Tibial nerve (tissue), 4 donors: ENCODE measurements at places on chromosomes 5 and 9. TPM values are rescaled to one million over a fixed set of nuclear protein-coding genes. Genes with fewer than 3 reads are reported as not detected.

The WNT8A gene
- not detected for total RNA-seq

The FBN2 gene
- 5.9 TPM for total RNA-seq

DNA sequence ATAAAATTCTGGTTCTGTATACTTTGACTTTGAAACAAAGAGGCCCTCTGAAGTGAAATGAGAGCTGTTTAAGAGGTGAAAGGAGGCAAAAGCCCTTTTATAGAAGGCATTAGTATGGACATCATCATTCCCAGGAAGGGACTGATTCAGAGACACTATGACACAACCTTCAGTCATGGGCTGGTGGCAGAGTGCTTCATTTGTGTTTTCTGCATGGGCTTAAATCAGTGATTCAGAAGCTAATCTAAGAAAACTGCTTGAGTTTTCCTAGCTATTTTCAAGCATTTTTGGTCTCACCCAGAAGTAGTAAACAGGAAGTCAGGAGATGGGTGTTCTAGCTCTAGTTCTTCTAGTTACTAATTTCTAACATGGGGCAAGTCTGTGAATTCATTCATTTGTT is 288.9 kb downstream of the TRPM3 start:
- DNase-seq = no peak

DNA sequence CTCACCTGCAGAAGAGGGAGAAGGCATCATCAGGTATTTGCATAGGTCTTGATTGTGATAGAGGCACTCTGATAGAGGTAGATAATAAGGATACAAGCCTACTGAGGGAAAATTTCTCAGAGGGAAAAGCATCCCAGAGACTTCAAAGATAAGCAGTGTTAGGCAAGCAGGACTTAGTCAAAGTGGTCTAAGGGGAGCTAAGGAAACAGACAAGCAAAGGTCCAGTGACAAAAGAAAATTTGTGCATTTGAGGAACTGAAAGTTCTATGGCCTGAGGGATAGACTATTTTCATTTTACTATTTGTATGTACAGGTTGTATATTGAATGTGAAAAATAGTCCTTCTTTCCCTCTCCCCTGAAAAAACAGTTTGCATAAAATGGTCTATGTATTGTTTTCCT is 27.4 kb downstream of the OXCT1 start:
- DNase-seq = no peak

GRCh38 chr9:127676638-127677037 is 30.1 kb upstream of the CFAP157 start:
- no peak for DNase-seq

- no peak for DNase-seq
These were observed 5.2 kb upstream of the GCNT1 start for GRCh38 chr9:76453785-76454184.

DNA sequence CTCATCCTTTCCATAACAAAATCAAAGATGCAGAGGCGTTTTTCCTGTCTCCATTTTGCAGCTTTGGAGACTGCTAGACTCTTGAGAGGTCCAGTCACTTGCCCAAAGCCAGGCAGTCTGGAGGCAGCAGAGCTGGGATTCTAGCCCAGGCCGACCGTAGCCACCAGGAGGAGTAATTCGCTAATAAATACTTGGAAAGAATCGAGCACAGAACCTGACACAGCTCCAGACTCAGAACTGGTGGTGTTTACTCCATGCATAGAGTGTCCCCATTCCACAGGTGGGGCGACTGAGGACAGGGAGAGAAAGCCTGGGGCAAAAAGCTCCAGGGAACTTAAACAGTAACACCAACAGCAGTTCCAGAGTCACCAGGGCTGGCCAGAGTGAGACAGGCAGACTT is 10.7 kb upstream of the CERCAM start:
- no peak for DNase-seq

- no peak for DNase-seq
These were observed 10.9 kb downstream of the CXXC5 start for GRCh38 chr5:139658928-139659667.

- no peak for DNase-seq
These were observed 7.8 kb upstream of the TNFAIP8 start for GRCh38 chr5:119347991-119348390.

DNA sequence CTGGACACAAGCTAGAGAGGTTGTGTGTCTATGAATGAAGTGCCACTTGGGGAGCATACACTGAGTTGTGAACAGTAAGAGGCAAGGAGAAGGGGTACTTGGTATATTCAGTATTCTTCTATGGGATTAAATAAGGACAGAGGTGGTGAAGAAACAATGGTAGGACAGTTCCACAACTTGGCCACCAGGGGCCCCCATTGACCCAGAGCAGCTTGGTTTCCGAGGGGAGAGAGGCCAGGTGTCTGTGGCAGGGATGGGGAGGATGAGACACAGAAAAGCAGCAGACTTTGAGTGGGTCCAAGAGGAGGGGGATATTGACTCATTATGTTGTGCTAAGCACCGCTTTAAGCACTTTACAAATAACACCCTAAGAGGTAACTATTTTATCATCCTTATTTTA is 220.6 kb downstream of the MELK start:
- DNase-seq = no peak

DNA sequence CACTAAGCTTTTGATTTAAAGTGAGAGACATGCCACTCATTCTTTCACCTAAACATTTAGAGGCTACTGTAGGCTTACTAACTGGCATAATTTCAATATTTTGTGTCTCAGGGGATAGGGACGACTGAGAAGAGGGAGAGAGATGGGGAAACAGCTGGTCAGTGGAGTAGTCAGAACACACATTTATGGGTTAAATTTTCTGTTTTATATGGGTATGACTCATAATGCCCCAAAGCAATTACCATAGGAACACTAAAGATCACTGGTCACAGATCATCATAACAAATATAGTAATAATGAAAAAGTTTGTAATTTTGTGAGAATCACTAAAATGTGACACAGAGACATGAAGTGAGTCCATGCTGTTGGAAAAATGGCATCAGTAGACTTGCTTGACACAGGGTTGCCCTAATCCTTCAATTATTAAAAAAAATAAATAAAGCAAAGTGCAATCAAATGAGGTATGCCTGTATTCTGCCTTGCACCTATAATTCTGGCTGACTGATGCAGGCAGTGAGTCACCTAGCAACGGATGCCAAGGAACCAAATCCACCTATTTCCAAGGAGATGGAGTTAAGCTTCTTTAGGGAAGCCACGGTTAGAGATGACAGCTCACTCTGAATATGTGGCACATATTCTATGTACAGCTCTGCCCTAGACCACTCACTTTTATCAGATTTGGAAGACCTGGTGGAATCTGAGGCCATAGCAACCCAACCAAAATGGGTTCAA is 166.1 kb downstream of the MARCHF11 start:
- DNase-seq = no peak

- no peak for DNase-seq
These were observed 97.6 kb upstream of the GRHPR start for GRCh38 chr9:37324691-37325490.

DNA sequence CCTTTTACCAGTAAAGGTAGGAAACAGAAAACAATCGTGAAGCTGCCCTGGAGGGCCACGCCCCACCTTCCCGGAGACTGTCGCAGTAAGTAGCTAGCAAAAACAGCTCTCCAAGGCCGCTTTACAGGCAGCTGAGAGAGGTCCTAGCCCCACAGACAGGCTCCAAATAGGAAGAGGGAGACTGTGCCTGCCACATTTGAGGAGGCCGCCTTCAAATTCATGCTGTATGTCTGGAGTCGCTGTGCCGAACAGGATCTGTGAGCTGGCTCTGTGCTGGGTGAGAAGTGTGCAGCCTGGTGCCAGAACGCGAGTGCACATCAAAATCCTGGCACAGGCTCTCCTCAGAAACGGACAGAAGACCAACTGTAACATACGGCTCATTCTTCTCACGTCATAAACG is 582.2 kb downstream of the CETN3 start:
- no peak for DNase-seq

DNA sequence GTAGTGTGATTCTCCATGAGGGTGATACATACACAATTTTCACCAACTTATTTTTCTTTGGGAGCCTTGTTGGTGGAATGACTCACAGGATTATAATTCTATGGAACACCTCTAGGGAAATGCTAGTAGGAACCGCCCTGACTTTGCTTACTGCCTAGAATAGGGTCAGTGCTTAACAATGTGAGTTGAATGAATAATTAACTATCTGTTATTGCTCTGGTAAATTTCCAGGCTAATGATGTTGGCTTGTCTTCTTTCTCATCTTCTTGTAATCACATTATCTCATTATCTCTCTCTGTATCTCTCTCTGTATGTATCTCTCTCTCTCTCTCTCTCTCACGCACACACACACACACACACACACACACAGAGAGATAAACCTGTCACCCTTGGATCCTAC is 291.1 kb downstream of the TRIM32 start:
- DNase-seq = no peak

GRCh38 chr9:122322553-122322952 is 48.3 kb upstream of the PTGS1 start:
- no peak for DNase-seq

- no peak for DNase-seq
These were observed 720.7 kb downstream of the TLE1 start for GRCh38 chr9:80968611-80969010.

DNA sequence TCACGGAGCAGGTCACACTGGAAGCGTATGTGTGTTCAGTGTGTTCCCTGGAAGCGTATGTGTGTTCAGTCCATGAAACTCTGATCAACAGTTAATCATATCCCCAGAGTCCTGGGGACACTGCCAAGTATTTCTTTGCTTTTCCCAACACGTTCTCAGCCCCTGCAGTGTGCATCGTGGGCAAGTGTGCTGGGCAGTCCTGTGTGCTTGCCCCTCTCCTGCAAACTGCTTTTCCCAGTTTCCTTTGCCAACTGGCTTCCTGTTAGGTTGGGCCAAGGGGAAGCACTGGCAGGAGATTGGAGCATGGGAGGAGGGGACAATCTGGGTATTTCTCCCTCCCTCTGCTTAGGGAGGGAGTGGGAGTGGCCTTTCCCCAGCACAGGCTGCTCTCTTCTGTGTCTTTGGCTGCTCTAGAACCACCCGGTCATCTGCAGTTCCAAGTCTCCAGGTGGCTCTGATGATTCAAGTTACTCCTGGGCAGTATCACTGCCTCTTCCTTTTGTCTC is 36.8 kb upstream of the NEK6 start:
- no peak for DNase-seq

DNA sequence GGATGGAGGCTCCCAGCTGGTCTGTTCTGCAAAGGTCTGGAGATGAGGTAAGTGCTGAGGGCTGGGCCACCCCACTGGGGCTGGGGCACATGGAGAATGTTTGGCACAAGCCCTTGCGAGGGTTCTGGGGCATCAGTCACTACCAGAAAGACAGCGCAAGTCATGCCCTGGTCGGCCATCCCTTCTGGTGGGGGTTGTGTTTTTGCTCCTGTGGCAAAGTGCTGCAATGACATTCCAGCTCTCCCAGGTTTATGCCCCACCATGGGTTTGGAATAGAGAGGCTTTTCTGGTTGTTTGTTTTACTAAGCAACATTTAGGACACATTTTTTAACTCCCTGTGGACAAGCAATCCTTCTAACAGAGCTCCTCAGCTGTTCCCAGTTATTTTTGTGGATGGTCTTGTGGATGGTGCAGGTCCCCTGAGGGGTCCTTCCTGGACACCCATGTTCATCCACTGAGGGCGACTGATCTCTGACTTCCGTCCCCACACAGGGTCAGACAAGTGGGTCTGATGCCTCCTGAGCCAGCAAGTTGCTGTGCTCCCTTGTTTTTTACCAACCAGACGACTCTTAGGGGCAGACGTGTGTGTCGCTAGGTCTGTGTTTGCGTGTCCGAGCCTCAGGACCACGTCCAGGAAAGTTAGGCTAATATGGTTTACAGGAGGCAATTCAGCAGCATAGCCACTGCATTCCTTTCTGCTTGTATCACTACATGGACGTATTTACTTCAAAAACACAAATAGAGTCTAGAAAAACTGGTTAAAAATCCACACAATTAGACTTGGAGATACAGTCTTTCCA is 64.9 kb upstream of the ECM2 start:
- no peak for DNase-seq

GRCh38 chr5:83827111-83827557 is 106.5 kb upstream of the HAPLN1 start:
- no peak for DNase-seq

DNA sequence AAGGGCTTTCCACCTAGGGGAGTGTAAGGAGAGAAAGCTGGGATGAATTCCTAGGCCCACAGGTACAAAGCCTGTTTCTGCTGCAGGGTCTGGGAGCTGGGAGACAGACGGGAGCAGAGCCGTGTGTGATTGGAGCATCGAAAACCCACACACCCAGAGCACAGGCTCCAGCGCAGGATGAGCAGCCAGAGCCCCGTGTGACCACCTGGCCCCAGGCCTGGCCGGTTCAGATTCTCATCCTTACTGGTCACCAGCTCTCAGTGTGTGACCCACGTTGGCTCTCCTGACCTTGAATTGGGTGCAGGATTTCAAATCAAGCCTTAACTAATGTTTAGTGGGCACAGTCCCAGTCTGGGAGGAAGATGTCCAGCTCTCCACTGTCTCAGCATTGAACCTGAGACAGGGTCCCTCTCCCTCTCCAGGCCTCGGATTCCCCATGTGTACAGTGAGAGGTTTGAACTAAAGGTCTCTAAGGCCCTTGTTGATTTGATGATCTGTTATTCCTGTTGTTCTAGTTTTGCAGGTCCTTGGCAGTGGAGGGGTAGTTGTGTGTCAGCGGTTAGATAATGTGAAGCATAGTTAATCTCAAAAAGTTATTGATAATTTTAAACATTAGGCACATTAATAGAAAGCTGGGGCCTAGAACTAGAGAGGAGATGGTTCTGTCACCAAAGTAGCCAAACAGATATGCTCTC is 50.1 kb downstream of the PPARGC1B start:
- no peak for DNase-seq
